ENCODE measurements at places on chromosomes 16 and 17.

GRCh38 chr17:76811834-76812233 is 56.4 kb upstream of the MGAT5B start:
- no peak for DNase-seq

DNA sequence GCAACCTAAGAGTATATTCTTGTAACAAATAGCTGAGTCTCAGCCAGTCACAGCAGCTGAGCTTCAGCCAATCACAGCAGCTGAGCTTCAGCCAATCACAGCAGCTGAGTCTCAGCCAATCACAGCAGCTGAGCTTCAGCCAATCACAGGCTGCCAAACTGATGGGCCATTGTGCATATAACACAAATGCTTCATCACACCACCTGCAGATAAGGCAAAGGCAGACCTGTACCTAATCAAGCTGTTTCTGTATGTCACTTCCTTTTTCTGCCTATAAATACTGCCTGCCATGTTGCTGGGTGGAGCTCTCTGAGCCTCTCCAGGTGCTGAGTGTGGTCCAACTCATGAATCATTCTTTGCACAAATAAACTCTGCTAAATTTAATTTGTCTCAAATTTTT is 19.9 kb downstream of the MYH13 start:
- DNase-seq: no peak

- no peak for DNase-seq
Observed at GRCh38 chr17:60827943-60828342, 150.3 kb downstream of the BCAS3 start.

DNA sequence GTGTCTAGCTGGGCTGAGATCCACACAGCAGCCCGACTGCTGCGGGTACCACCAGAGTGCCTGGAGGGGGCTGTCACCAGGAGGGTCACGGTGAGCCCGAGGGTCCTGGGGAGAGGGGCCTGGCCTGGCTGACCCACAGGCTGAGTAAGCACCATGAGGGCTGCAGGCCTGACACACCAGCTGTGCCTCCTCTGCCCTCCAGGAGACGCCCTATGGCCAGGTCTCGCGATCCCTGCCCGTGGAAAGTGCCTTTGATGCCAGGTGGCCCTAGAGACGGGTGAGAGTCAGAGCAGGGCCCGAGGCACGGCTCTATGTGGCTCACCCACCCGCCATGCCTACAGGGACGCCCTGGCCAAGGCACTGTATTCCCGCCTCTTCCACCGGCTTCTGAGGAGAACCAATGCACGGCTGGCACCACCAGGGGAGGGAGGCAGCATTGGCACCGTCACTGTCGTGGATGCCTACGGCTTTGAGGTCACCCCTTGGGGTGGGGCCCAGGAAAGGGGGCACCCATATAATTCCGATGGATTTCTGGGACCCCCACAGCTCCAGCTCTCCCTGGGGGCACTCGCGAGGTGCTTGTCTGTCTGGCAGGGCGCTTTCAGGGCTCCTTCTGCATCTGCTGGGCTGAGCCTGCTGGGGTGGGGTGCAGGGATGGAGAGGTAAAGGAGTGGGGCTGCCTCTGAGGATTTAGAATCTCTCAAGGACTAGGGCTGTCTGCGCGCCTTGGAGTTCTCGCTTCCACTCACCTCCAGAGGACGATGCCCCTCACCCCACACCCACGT is 7.1 kb downstream of the MYO15B start:
- DNase-seq: no peak

DNA sequence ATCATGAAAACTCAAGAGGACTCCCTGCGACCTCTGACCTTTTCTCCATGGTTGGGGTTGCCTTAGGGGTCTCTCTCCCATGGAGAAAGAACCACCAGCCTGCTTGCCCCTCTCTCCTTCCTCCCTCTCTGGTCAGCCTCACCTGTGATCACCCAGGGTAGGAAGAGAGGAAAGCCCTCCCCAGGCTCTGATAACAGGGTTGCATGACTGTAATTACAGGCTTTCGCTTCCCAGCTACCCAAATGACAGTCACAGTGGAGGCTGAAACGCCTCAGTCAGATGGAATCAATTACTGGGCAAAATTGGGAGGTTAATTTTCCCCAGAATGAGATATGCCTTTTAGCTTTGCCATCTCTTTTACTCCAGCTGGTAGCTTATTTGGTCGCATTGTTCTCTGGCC is 265.8 kb upstream of the SOX9 start:
- DNase-seq: no peak

- no peak for DNase-seq
Observed at GRCh38 chr16:49354101-49354500, 19.5 kb upstream of the C16orf78 start.

DNA sequence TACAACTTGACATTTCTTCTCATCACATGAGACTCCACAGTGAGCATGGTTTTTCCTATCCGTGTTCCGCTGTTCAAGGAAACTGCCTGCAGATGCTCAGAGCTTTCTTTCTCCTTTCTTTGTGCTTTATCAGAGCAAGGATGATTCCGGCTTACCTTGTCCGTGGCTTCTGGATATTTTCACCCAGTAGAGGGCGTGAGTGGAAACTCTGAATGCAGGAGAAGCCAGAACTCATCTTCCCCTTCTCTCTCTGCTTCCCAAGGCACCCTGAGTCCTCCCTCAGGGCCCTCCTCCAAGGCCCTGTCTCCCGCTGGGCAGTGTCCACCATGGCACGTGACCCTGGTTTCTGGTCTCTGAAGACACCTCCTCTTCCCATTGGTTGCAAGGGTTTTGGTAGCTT is 721.1 kb upstream of the RBFOX1 start:
- no peak for DNase-seq

GRCh38 chr16:85821390-85822135 is 22.1 kb downstream of the COX4I1 start:
- peak; percentile 63 for DNase-seq

GRCh38 chr17:74875155-74875976 is 2.6 kb upstream of the FDXR start:
- DNase-seq: no peak

GRCh38 chr16:3553138-3553923 is 23.9 kb downstream of the NLRC3 start:
- DNase-seq: no peak

DNA sequence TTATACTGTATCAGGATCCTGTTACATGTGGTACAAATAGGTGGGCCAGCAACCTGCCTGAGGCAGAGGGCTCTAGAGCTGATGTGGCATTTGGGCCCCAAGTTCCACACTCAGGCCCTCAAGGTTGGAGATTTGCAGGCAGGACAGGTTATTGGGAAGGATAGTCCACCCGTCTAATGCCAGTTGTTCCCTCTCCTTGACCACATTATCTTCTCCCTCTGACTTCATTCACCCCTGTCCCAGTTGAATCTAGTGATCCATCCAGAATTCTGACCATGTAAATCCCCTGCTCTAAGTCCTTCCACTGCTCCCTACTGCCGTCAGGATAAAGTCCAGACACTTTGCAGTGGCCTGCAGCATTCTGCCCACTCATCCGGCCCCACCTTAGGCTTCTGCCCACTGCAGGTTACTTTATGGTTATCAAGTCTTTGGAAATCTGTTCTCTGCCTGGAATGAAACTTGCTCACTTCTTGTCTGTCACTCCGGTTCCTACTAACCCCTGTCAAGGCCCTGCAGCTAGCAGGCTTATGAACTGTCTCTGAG is 1.9 kb upstream of the NFATC3 start:
- no peak for DNase-seq

- no peak for DNase-seq
Observed at GRCh38 chr17:79842656-79843473, 3.6 kb upstream of the CBX4 start.

- no peak for DNase-seq
Observed at GRCh38 chr16:85639529-85640253, 26.6 kb downstream of the GSE1 start.

DNA sequence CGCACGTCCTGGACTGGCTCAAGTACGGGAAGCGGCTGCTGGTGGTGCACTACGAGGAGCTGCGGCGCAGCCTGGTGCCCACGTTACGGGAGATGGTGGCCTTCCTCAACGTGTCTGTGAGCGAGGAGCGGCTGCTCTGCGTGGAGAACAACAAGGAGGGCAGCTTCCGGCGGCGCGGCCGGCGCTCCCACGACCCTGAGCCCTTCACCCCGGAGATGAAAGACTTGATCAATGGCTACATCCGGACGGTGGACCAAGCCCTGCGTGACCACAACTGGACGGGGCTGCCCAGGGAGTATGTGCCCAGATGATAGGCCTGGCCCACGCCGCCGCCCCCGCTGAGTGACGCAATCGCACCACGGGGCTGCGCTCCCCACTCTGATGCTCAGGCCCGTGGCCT is 50.2 kb downstream of the WSCD1 start:
- no peak for DNase-seq

- no peak for DNase-seq
Observed at GRCh38 chr17:61279476-61280145, 120.0 kb upstream of the TBX2 start.

DNA sequence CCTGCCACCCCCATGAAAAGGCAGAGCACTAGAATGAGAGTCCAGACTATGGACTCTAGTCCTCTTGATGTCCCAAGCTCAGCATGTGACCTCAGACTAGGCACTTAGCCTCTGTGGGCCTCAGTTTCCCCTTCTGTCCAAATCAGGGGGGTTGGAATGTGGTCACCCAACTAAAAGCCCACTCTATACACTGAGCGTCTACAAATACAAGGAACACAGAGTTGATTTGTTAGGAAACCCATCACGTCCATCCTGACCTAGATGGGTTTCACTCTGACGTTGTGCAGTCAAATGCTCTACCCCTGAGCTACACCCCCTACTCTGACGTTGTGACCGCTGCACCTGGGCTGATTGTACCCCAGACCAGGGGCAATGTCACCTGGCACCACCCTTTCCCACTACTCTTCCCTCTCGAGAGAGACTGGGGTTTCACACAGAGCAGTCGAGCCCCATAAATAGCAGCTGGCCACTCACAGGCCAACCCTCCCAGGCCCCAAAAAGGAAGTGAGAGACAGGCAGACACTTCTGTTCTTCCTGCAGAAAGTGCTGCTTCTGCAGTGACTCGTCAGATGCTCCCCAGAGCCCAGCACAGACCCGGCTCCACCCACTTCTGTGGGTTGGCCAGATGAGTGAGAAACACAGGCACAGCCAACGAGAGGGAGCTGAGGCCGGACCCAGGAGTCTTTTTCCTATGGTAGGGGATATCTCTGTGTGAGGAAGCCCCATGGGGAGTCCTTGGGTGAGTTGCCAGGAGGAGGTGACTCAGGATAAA is 16.1 kb upstream of the TNFRSF13B start:
- DNase-seq: no peak

DNA sequence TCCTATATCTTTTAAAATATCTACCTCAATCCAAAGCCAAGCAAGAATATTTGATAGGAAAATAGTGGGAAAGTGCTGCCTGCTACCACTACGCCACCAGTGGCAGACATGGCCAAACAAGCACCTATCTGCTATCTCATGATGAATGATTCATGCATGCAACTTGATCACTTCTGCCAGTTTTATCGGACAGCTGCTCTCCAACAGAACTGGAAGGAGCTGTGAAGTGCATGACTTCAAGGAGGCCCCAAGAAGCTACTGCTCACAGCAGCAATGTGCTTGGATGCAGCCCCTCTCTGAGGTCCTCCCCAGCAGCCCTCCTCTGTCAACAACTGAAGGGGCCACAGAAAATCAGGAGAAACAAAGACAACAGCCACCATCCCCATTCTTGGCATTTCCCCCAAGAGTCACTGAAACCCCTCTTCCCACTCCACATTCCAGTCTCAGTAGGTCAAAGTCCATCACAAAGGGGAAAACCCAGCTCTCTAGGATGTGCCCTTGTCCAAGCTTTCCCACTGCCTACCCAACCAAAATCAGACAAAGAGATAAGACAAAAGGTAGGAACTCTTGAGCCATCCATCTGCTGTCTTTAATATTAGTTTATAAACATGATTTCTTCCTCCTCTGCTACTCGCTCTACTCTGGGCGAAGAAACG is 215.3 kb downstream of the C16orf78 start:
- peak; percentile 25 for DNase-seq

GRCh38 chr17:81195941-81196495 is 26.7 kb downstream of the CEP131 start:
- no peak for DNase-seq

DNA sequence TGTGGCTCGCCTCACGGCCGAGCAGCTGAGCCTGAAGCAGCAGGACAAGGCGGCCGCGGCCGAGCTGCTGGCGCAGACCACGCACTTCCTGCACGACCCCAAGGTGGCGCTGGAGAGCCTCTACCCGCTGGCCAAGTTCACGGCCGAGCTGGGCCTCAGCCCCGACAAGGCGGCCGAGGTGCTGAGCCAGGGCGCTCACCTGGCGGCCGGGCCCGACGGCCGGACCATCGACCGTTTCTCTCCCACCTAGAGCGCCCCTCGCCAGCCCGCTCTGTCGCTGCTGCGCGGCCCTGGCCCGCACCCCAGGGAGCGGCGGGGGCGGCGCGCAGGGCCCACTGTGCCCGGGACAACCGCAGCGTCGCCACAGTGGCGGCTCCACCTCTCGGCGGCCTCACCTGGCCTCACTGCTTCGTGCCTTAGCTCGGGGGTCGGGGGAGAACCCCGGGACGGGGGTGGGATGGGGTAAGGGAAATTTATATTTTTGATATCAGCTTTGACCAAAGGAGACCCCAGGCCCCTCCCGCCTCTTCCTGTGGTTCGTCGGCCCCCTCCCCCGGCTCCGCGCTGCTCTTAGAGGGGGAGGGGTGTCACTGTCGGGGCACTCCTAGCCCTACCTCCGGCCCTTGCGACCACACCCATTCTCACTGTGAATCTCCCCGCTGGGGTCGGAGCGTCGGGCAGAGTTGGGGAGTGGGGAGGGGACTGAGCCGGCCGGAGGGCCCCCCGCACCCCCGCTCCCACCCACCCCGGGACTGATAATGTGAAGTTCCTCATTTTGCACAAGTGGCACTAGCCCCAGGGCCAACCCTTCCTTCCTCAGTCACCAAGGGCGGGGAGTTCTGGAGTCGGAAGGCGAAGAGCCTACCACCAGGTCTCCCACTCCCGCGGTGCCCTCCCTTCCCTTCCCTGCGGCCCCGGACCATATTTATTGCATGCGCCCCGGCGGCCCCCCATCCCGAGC is 4.0 kb downstream of the HIC1 start:
- DNase-seq: no peak

GRCh38 chr17:4982305-4982704 is 5.2 kb downstream of the CAMTA2 start:
- DNase-seq: no peak

GRCh38 chr16:53678756-53679343 is 24.8 kb downstream of the RPGRIP1L start:
- DNase-seq: no peak
